ENCODE measurements at places on chromosomes 16 and 17. TPM values are rescaled to one million over a fixed set of nuclear protein-coding genes. Genes with fewer than 3 reads are reported as not detected.
A peak's percentile ranks its signal among the peaks of the same experiment; 100 is the strongest.

DNA sequence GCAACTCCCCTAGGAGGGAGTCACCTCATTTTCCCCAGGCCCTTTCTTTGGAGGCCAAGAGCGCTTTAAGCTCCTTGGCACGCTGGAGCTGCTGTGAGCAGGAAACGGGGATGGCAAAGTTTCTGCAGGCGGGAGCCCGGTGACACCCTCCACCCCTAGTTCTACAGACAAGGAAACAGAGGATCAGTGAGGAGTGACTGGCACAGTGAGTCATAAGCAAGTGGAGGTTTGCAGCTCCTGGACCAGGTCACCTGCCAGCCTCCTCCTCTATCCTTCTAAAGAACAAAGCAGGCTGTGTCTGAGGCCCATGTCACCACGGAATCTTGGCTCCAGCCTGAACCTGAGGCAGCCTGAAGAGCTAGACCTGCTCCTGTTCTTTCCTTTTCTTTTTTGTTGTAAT is 141.9 kb downstream of the TMEM132E start:
- no peak for DNase-seq

DNA sequence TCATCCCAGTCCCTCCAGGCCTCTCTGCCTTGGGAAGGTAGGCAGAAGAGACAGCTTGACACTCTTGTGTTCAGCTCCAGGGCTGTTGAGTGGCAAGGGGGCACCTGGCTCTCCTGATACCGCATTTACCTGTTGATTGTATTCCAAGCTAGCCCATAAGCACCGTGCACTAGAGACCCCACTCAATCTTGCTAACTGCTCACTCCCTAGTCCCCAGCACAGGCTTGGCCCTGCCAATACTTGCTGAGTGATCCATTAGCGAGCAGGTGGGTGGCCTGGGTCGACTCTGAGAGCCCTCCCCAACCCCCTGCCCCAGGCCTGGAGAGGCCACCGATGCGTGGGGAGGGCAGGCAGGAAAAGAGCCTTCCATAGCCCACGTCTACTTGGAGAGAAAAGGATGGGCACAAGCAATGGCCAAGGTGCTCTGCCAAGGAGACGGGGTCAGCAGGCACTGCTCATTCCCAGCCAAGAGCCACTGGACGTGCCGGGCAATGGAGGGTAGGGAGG is 29.5 kb downstream of the FA2H start:
- DNase-seq = no peak

- DNase-seq = no peak
These were observed 238.9 kb downstream of the CDH8 start for GRCh38 chr16:61797296-61797795.

- DNase-seq = peak; percentile 82
These were observed 31.7 kb upstream of the BRD7 start for GRCh38 chr16:50400312-50400966.

GRCh38 chr17:72575542-72576233 is 454.9 kb downstream of the SOX9 start:
- no peak for DNase-seq

Gene TP53TG3
- not detected for polyA plus RNA-seq

Gene CA5A
- polyA plus RNA-seq = under 0.01 TPM

DNA sequence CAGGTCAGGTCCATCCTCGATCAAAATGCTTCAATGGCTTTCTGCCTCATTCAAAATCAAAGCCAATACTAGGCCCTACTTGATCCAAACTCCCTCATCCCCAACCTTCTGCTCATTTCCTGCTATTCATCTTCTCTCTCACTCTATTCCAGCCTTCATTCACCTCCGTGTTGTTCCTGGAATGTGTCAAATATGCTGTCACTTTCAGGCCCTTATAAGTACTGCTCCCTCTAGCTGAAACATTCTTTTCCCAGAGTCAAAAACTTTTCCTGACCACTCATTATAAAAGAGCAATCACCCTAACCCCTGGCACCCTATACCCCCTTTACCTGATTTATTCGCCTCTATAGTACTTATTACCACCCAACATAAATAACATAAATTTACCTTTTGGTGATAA is 303.7 kb upstream of the PMFBP1 start:
- DNase-seq = no peak

Gene PDK2
- 26.8 TPM for polyA plus RNA-seq

Gene HEATR9
- not detected for polyA plus RNA-seq

DNA sequence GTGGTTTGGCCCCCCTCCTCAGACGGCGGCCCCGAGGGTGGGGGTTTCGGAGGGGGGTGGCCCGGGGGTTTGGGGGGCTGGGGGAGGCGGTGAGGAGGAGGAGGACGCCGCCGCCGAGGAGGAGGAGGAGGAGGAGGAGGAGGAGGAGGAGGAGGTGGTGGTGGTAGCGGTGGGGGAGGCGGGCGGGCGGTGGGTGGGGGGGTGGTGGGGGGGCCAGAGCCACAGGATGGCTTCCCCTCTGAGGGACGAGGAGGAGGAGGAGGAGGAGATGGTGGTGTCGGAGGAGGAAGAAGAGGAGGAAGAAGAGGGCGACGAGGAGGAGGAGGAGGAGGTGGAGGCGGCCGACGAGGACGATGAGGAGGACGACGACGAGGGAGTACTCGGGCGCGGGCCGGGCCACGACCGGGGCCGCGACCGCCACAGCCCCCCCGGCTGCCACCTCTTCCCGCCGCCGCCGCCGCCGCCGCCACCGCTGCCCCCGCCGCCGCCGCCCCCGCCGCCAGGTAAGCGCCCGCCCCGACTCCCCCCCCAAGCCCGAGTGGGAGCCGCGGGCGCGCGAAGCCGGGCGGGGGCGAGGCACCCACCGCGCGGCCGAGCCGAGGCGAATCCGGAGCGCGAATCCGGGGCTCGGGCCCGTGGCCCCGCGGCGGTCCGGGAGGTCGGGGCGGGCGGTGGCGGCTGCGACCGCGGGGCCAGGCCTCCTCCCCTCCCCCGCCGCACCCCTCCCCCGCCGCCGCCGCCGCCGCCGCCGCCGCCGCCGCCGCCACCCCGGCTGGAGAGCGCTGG is 3.8 kb upstream of the CHD3 start:
- peak; percentile 51 for DNase-seq
